Activated naive CD4-positive, alpha-beta T cell (primary cell): ENCODE measurements at places on chromosomes 7 and 10.

DNA sequence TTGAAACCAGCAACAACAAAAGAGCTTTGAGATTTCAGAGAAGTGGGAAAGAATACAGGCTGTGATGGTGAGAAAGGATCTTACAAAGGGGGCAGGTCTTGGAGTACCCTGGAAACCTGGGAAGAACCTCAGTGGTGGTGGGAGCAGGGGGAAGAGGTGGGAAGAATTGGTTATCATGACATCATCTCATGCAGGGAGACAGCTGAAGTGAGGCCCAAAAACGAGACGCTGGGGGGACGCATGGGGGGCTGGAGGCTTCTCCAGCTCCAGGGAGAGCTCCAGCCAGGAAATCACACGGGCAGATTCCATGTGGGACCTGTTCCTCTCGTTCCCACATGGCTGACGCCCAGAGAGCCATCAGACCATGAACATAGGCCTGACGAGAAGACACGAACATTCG is 177.3 kb upstream of the RNF32 start:
- DNase-seq: no peak

- DNase-seq: no peak
These were observed 140.0 kb downstream of the ITGB8 start for GRCh38 chr7:20470726-20471125.

- DNase-seq: no peak
These were observed 1.8 kb downstream of the CCDC186 start for GRCh38 chr10:114172216-114172615.

GRCh38 chr10:21297603-21298383 is 227.7 kb downstream of the SKIDA1 start:
- DNase-seq: no peak

GRCh38 chr10:86229811-86230556 is 136.6 kb downstream of the GRID1 start:
- no peak for DNase-seq

GRCh38 chr10:88108115-88108610 is 244.7 kb downstream of the PTEN start:
- no peak for DNase-seq

DNA sequence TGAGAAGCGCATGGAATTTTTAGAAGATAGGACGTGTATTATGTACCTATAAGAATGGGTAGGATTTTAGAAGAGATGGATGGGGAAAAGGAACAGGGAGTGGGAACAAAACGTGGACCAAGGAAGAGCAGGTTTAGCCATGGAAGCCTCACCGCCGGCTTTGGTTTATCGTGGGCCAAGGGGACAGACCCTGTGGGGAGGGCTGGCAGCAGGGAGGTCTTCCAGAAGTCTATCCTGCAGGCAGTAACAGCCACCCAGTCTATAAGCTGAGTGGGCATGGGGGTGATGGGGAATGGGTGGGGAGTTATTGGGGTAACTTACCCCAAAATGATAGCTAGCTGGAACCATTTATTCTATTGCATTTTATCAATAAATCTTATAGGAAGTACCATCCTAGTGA is 44.9 kb downstream of the IKZF1 start:
- DNase-seq: no peak

- DNase-seq: no peak
These were observed 75.9 kb downstream of the OAT start for GRCh38 chr10:124342821-124343170.
